SK-N-SH (cell line): ENCODE measurements at places on chromosomes 2 and 18. TPM values are rescaled to one million over a fixed set of nuclear protein-coding genes. Genes with fewer than 3 reads are reported as not detected.

GRCh38 chr2:128317181-128317898 lies 1.3 kb downstream of the HS6ST1 start:
- no peaks in the 10 kb centered on the region for H3K27me3 ChIP-seq
- H3K4me3 ChIP-seq = peak overlapping the region; percentile 64
- H3K27ac ChIP-seq = no peak overlapping the region
- H3K36me3 ChIP-seq = no peaks in the 10 kb centered on the region
- H3K4me1 ChIP-seq = peaks cover 58% of the 10 kb centered on the region; the same call in 1 of the 2 replicates

DNA sequence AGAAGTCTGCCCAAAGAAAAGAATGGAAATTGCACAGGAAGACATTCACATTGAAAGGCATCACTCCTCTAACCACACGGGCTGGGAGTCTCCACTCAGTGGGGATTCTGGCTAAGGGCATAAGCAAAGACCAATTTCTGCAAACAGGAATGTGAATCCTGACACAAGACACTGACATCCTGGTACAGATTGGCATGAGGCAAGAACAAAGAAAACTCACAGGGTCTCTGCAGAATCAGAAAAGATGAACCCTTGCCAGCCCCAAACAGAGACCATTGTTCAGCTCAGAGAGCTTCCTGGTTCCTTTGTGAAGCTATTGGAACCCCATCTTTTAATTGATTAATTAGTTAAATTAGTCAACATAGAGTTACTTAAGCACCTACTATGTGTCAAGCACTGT lies 82.3 kb downstream of the UPP2 start:
- H3K36me3 ChIP-seq = no peaks in the 10 kb centered on the region
- no peaks in the 10 kb centered on the region for H3K4me1 ChIP-seq
- no peak overlapping the region for H3K27ac ChIP-seq
- H3K4me3 ChIP-seq = no peak overlapping the region

GRCh38 chr2:74292751-74293150 lies 50.5 kb downstream of the SLC4A5 start:
- no peak overlapping the region for H3K27ac ChIP-seq
- DNase-seq = no peak
- no peak overlapping the region for H3K4me3 ChIP-seq
- H3K27me3 ChIP-seq = no peaks in the 10 kb centered on the region
- H3K4me1 ChIP-seq = no peaks in the 10 kb centered on the region

GRCh38 chr2:40100676-40101075 lies 321.6 kb upstream of the THUMPD2 start:
- H3K27me3 ChIP-seq = no peaks in the 10 kb centered on the region
- no peak overlapping the region; the same call in 1 of the 2 replicates for H3K27ac ChIP-seq
- H3K4me3 ChIP-seq = no peak overlapping the region
- H3K4me1 ChIP-seq = peaks cover 61% of the 10 kb centered on the region
- DNase-seq = no peak
- no peaks in the 10 kb centered on the region for H3K36me3 ChIP-seq

DNA sequence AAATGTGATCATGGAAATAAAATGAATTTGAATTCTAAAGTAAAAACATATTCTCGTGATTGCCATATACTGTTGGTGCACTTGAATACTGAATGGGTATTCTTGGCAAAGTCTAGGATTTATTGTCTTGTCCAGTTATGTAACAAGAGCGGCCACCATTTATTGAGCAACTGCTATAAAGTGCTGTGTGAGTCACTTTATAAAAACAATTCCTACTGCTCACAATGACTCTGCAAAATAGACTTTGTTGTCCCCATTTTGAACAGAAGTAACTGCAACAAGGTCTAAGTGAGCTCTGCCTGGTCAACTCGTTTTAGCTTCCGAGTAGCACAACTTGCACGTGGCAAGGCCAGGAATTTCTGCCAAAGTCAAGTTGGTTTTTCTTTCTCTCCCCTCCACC lies 995.6 kb upstream of the FANCL start:
- no peaks in the 10 kb centered on the region for H3K4me1 ChIP-seq
- DNase-seq = no peak
- no peak overlapping the region for H3K4me3 ChIP-seq
- H3K36me3 ChIP-seq = no peaks in the 10 kb centered on the region
- no peaks in the 10 kb centered on the region for H3K27me3 ChIP-seq
- no peak overlapping the region for H3K27ac ChIP-seq

HES6 gene
- 3.6 and 4.4 TPM in 2 replicates for polyA plus RNA-seq

THAP4 gene
- polyA plus RNA-seq = 46.0 and 64.7 TPM in 2 replicates
